ENCODE measurements at places on chromosomes 2 and 18.
A peak's percentile ranks its signal among the peaks of the same experiment; 100 is the strongest.

DNA sequence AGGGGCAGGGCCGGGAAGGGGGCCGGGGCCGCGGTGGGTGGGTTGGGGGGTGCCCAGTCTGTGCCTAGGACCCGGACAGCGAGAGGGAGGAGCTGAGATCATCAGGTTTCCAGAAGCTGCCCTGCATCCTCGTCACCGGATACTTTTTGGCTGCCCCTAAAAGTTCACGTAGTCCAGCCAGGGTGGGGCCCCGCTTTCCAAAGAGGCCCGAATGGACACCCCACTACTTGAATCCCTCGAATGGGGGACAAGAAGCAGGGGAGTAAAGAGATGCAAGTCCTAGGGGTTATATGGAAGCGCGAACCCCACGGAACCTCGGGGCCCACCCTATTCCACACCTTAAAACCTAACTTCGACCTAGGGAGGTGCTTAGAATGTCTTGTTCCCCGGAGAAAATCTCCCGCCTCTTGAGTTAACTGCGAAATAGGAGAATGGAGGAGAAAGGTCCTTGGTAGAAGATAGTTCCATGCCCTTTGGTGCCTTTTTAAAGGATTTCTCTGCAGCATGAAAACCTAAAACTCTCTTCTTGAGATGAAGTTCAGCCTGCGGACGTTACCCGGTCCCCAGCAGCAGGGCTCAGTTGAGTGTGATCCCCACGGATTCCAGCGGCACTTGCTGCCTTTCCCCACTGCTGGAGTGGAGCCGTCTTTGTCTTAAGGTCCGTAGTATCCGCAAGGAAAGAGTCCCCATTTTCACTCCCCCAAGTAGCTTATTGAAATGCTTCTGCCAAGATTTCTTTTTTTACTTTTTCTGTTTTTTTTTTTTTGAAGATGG lies 2.1 kb upstream of the RNF152 start:
- no peak for DNase-seq

DNA sequence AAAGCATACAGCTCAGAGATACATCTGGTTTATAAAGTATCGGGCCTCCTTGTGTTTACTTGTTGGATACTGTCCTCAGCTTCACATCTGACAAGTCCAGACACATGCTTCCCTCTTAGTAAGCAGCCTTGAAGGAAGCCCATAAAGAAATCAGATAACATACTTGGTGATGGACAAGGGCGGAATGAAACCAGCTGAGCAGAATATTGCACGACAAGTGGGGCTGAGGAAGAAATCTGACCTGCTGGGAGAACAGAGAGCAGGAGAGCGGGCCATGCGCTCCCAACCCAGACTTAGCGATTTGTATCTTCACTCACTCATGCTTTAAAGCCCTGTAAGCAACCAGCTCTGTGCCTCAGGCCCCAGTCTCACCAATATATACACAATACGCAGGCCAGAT lies 208.4 kb downstream of the CDH20 start:
- DNase-seq = no peak

- no peak for DNase-seq
Measured at GRCh38 chr2:39638581-39638980, 27.1 kb upstream of the TMEM178A start.

- DNase-seq = no peak
Measured at GRCh38 chr2:240963065-240963867, 35.2 kb upstream of the SNED1 start.

- no peak for DNase-seq
Measured at GRCh38 chr2:11581124-11581796, 47.4 kb downstream of the GREB1 start.

- no peak for DNase-seq
Measured at GRCh38 chr2:232276733-232277313, 101.7 kb upstream of the ALPP start.

- DNase-seq = peak; percentile 34
Measured at GRCh38 chr2:69559442-69560146, 83.9 kb downstream of the AAK1 start.

GRCh38 chr18:34738175-34738894 lies 28.2 kb downstream of the DTNA start:
- DNase-seq = no peak

GRCh38 chr18:3411854-3412268 lies 38.1 kb upstream of the TGIF1 start:
- DNase-seq = no peak

- DNase-seq = no peak
Measured at GRCh38 chr2:144208924-144209323, 311.0 kb downstream of the ZEB2 start.

DNA sequence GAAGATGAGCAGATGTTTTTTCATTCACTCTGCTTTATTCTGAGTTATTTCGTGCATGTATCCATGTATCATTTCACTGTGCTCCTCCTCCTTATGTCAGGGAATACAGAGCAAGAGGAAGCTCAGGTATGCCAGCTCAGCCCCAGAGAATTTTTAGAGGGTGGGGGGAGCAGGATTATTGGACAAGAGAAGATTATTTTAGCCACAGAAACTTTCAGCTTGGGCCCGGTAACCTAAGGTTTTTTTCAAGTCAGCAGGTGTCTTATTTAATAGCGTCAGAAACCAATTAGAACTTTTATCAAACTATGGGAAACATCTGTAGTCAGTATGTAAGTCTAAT lies 232.9 kb upstream of the SIX3 start:
- DNase-seq = no peak

DNA sequence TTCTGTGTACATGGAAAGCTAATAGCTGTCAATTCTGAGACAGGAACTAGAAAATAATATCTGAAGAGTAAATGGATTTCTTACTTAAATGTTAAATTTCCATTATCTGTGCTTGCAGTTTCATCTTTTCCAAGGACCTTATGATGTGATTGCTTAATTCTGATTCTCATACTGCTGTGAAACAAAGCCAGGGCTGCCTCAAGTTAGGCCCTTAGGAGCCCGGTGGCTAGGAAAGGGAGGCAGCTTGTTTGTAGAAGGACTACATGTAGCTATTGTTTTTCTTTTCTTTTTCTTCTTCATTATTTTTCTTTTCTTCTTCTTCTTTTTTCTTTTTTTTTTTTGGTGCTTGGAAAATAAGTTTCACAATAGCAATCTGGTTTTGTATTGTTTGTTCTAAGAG lies 50.5 kb downstream of the XRCC5 start:
- no peak for DNase-seq

- no peak for DNase-seq
Measured at GRCh38 chr2:217722883-217723472, 279.8 kb downstream of the TNS1 start.

- DNase-seq = peak; percentile 32
Measured at GRCh38 chr18:8389391-8390340, 219.6 kb upstream of the RAB12 start.

DNA sequence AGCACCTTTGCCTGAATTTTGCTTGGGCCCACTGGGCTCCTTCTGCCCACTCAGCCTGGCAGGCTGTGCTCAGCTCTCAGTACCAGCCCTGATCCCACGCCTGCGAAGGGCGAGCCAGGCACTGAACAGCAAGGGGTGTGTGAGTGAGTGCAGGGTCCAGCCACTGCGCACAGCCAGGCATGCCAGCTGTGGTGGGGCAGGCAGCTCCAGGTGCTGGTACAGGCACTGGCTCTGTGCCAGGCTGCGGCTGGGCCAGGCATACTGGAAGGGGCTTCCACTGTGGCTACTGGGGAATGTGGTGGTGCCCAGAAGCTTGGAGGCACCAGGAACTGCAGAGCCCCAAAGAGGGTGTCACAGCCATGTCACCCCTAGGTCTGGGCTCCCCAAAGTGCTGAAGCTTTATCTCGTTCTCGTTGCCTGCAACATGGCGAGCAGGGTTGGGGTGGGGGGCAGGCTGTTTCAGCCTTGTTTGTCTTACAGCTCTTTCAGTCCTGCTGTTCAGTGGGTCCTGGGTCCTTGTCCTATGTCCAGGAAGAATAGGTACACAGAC lies 8.8 kb downstream of the DYSF start:
- no peak for DNase-seq
